Right hindlimb (tissue), 1 donor: ENCODE measurements at places on chromosomes 1 and 21.

GRCh38 chr1:155226910-155227260, 18.4 kb downstream of the MTX1 start:
- DNase-seq, result no peak

DNA sequence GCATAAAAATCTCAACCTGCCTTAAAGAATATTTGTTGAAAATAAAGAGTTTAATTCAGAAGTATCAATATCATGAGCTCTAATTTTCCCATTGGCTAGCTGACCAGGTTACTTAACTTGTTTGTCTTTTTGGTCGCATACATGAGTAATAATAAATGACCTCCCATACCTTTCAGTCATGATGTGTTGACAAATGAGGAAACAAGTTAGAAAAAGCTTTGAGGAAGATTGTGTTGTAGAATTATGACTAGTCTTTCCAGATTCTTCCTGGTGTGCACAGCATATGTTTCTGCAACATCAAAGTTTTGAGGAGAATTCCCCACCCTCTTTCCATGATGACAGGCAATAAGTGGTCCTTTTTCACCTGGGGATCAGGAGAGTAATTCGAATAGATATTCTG, 17.6 kb upstream of the PAPPA2 start:
- no peak for DNase-seq

- no peak for DNase-seq
These were observed 17.6 kb downstream of the ACKR1 start for GRCh38 chr1:159222075-159222865.

- no peak for DNase-seq
These were observed 1.5 kb downstream of the KCNC4 start for GRCh38 chr1:110211496-110212168.

- no peak for DNase-seq
These were observed 21.3 kb upstream of the PTTG1IP start for GRCh38 chr21:44894687-44895302.

GRCh38 chr1:185593271-185593670, 140.9 kb upstream of the HMCN1 start:
- no peak for DNase-seq

- DNase-seq, result no peak
These were observed 312.4 kb downstream of the PAPPA2 start for GRCh38 chr1:176775378-176775777.

DNA sequence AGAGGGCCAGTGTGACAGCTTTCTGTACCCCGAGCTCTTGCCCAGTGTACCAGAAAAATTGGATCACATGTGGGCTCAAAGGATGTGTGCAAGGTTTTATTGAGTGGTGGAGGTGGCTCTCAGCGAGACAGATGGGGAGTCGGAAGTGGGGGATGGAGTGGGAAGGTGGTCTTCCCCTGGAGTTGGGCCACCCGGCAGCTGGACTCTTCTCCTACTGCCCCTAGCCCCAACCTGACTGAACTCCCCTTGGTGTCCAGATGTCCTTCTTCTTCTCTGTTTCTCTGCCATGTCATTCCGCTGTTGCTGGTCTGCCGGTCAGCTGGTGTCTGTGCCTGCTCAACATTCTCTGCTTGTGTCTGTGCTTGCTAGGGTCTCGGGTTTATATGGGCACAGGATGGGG, 217.9 kb downstream of the RRAGC start:
- DNase-seq, result no peak

DNA sequence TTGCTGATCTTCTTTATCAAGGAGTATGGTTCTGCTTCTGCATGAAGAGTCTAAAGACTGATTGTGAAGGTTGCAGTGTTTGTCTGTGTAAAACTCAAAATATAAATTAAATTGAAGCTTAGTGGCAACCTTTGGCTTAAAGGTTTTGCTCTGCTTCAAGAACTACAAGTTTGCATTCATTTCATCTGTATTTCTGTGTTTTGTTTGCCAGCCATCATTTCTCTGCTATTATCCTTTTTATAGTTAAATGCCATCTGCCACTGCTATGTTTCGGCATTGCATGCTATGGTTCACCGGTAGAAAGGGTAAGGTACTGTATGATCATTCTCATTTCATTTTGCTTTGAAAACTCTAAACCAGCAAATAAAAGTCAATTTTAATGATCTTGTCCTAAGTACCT, 52.9 kb downstream of the OSBPL9 start:
- DNase-seq, result no peak

GRCh38 chr1:55375617-55376258, 160.6 kb upstream of the USP24 start:
- no peak for DNase-seq

DNA sequence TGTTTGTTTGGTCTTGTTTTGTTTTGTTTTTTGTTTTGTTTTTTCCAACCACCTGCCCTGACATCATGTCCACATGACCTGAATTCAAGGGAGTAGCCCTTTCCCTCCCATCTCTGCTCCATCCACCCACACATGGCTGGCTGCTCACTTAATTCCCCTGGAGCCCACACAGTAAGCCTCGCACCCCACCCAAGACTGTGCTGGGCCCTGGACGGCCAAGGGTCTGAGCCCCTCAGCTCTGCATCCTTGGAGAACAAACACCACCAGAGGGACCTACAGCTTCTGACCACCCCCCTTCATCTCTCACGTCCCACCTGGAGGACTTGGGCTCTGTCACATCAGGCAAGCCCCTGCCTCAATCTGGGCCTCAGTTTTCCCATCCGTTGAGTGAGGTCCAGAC, 39.1 kb downstream of the MATN1 start:
- DNase-seq, result no peak

- DNase-seq, result no peak
These were observed 22.7 kb downstream of the SYNJ1 start for GRCh38 chr21:32705139-32705538.

- no peak for DNase-seq
These were observed 17.3 kb downstream of the CRYBG2 start for GRCh38 chr1:26336477-26337205.

DNA sequence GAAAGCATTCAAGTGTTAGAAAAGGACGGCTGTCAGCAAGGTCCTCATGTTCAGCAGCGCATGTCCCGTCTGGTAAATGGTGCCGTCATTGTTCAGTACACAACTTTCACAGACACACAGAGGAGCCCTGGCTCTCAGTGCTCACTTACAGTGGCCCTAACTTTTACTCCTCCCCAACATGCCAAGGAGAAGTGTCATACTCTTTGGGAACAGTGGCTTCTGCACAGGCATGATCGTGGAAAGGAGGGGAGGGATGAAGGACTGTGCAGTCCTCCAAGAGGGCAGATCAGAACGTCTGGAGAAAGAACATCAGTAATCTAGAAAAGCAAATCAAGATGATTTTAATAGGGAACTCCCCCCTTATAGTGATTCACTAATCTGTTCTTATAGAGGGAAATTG, 3.8 kb upstream of the GRHL3 start:
- no peak for DNase-seq

DNA sequence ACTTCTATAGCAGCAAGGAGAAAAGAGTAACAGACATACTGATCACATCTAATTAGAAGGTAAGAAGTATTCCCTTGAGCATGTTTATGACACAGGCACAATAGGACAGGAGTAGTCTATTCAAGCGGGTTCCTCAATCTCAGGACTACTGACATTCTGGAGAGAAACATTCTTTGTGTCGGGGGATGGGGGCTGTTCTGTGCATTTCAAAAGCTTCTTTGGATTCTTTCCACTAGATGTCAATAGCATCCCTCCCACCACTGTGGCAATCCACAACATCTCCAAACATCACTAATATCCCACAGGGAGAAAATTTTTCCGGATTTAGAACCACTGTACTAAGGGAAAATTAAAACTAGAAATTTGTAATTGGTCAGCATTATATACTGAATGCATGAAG, 56.9 kb downstream of the ADAMTS5 start:
- DNase-seq, result no peak

- no peak for DNase-seq
These were observed 29.4 kb upstream of the GNG4 start for GRCh38 chr1:235679005-235679404.
